ENCODE measurements at places on chromosomes 7 and 10.
A peak's percentile ranks its signal among the peaks of the same experiment; 100 is the strongest.

DNA sequence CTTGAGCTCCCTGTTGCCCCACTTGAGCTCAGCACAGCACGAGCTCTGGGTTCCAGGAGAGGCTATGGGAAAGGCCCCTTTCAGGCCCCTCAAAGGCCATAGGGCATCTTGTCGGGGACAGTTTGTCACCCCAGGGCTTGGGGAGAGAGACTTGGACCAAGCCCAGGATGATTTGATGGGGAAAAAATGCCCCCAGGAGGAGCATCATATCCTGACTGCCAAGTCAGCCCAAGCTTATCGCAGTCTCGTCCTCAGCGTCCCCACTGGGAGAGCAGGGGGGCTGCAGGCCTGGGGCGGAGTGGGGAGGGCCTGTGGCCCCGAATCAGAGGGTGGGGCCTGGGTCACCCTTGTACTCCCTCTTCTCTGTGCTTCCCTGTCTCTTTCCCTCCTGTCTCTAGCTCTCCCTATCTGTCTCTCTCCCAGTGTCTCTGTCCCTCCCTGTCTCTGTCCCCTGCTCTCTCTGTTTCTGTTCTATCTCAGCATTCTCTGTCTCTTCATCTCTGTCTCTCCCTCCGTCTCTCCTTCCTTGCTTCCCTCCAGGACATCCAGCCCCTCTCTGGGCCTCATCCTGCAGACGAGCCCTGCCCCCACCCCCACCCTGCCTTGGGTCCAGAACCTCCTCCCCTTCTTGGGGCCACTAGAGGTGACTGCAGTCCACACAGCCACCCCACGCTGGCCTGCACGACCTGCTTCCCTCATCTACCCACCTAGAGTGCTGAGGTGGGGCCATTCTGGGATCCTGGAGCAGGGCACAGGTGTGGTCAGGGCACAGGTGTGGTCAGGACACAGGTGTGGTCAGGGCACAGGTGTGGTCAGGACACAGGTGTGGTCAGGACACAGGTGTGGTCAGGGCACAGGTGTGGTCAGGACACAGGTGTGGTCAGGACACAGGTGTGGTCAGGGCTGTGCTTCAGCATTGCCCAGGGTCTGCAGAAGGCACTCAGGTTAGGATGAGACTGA lies 17.3 kb upstream of the GRIFIN start:
- DNase-seq: no peak

DNA sequence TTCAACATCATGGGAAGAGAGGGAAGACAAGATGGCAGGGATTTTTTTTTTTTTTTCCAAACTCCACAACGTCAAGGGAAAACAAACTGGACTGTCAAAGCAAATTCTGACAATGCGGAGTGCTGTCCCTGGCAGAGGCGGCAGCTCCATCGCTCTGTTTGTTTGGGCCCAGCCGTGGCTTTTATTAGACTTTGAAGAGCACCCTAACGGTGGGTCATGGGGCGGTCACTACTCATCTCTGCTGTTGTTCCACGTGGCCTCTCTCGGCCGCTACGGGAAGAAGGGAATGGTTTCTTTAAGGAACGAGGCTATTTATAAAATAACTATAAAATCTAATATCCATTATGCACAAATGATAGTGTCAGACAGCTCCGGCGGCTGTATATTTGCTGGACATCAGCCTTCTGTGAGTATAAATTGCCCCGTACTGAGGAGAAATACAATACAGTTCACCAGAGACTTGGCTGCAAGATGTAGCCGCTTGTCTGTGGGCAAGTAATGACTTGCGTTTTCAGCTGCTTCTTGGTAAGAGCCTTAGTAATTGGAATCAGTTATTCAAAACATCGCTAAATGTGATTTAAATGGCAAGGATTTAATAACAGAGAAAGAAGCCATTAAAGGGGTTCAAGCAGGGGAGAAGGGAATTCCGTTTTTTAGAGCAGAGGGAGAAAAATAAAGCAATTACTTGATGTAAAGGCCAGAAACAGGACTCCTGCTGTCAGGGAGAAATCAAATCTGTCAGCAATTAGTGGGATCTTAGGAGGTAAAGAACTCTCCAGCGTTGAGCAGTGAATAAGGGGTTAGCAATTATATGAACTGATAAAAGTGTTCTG lies 61.7 kb upstream of the RAB11FIP2 start:
- DNase-seq: no peak

DNA sequence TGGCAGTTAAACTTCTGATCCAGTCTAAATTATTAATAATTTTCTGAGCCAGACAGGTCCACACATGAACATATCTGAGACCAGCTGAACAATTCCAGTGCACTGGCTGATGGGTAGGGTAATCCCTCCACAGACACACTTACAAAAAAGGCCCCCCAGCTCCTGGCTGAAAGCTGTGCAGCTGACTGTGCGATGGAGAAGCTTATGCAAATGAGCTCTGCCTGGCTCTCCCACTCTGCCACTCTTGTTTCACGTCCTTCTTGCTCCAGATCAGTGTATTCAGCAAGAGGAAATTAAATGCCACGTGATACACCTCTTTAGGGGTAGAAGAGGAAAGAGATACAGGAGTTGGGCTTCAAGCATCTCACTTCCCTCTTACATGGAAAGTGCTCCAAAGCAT lies 76.4 kb upstream of the FEZF1 start:
- DNase-seq: no peak

- DNase-seq: no peak
Observed at GRCh38 chr10:44935201-44935965, 24.2 kb upstream of the RASSF4 start.

DNA sequence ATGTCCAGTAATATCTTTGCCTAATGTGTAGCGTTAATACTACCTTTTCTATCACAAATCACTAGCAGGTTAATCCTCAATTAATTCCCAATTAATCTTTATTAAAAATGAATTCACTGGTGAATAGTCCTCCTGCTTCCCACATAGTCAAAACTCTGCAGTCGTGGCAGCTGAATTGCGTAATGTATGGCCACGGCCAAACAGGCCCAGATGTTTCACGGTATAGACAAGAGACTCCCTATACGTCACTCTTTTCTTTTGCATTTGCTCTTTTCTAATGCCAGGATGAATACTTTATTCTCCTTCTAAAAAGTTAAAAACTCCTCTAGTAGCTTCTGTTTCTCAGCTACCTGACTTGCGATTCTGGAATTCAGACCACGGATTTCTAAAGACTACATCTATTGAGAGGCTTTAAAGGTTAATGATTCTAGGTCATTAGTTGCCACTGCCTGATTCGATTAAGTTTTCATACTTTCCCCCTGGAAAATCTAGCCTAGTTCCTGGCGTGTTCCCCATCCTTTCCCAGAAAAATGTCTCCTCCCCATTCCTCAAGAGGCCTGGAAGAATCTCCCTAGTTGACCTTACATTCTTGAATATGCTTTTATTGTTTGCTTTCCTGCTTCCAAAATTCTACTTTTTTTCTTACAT lies 16.9 kb downstream of the MEOX2 start:
- no peak for DNase-seq

DNA sequence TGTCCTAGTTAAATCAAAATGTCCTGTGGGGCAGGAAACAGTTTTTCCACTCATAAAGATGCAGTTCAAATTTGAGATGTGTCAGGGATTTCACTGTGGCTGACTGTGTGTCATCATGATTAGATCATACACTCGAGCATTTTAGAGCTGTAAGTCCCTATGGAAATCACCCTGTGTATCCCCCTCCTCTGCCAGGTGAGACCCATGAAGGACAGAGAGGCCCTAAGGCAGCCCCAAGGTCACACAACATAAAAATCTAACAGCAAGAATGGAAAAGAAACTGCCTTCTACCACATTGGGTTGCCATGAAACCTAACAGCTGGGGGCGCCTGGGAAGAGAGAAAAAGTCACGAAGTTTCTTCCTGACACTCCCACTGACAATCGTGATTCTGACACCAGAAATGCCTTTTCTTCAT lies 135.8 kb downstream of the KCNMA1 start:
- no peak for DNase-seq

- peak; percentile 54 for DNase-seq
Observed at GRCh38 chr7:51316666-51317581, at the start of gene COBL. Gene COBL, minus strand, starts transcription at chr7:51316809. Its CDS starts 176 bp downstream, at chr7:51316633.

DNA sequence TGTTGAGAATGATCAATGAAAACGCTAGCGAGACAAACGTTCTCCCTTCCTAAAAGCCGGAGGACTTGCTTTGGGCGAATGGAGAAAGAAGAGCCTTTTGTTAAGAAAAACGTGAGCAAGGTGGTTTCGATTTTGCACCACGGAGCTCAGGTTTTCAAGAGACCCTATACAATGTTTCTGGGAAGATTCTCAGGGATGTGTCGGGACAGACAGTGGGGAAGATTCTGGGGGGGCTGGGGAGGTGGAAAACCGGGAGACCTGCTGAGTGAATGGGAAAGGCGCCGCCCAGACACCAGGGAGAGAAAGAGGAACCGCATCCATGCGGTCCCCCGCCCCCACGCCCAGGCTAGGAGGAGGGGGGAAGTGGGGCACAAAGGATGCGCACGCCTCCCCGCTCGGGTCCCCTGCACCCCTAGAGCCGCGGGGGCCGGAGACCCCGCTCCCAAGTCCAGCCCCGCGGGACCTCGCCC lies 745 bp downstream of the YWHAG start:
- DNase-seq: peak; percentile 51

DNA sequence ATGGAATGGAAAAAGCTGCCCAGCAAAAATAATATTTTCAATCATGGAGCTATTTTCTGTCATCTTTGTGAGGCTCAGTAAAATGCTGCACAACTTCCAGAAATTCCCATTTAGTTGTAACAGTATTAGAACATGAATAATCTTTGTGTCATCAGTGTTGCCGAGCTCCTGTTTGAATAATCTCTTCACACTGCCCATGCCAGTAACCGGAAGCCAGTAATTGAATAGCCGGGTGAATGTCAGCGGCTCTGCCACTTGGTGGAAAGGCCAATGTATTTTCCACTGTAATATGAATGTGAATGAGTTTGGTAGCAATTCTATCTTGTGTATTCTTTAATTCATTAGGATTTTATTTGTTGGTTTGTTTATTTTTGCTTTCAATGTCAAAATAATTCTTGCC lies 172.5 kb upstream of the INSYN2A start:
- DNase-seq: no peak

- DNase-seq: no peak
Observed at GRCh38 chr7:27863880-27864279, 123.9 kb downstream of the TAX1BP1 start.

GRCh38 chr7:133955208-133955607 lies 171.9 kb upstream of the LRGUK start:
- no peak for DNase-seq

GRCh38 chr10:15695852-15696251 lies 23.9 kb downstream of the ITGA8 start:
- peak; percentile 23 for DNase-seq

GRCh38 chr7:130490311-130490791 lies 1.5 kb upstream of the MEST start:
- DNase-seq: peak; percentile 10

DNA sequence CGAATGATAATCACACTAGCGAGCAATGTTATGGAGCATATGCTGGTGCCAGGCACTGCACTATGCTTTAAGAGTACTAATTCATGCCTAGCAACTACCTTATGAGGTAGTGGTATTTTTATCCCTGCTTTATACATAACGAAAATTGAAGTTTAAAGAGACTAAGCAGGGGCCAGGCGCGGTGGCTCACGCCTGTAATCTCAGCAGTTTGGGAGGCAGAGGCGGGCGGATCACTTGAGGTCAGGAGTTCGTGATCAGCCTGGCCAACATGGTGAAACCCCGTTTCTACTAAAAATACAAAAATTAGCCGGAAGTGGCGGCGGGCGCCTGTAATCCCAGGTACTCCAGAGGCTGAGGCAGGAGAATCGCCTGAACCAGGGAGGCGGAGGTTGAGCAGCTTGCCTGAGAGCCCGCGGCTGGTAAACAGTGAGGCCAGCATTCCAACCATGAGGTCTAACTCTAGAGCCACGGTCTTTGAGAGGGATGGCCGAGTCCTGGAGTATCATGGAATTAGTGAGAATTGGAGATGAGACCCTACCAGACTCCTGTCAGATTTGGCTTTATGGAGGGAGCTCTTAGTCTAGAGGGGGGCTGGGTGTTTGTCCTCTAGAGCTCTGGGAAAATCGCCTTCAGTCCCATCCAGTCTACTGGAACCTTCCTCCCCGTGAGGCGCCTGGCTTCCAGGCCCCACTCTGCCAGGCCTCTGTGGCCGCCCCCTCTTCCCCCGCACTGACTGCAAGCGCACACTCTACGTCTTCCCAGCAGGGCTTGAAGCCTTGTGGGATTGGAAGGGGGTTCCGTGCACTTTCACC lies 11.6 kb downstream of the TLX1 start:
- no peak for DNase-seq

DNA sequence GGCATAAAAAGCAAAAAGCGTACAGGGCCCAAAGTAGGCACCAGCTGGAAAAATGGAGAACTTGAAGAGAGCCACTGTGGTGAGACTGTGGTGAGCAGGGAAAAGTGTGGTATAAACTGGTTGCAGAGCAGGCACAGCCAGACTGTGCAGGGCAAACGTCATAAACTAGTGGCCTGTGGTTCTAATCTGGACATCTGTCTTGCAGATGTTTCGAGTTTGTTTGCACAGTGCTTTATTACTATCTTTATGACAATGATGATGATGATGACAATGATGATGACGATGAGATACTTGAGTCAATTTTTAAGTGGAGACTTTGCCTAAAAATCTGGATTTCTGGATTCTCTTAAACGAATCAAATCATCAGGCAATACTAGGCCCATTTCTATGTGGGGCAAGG lies 45.7 kb downstream of the SEMA3C start:
- no peak for DNase-seq

- no peak for DNase-seq
Observed at GRCh38 chr10:50512214-50512595, 111.6 kb downstream of the SGMS1 start.

- no peak for DNase-seq
Observed at GRCh38 chr7:157473051-157473569, 136.3 kb downstream of the DNAJB6 start.

GRCh38 chr10:18607503-18608378 lies 43.6 kb downstream of the NSUN6 start:
- DNase-seq: peak; percentile 19

DNA sequence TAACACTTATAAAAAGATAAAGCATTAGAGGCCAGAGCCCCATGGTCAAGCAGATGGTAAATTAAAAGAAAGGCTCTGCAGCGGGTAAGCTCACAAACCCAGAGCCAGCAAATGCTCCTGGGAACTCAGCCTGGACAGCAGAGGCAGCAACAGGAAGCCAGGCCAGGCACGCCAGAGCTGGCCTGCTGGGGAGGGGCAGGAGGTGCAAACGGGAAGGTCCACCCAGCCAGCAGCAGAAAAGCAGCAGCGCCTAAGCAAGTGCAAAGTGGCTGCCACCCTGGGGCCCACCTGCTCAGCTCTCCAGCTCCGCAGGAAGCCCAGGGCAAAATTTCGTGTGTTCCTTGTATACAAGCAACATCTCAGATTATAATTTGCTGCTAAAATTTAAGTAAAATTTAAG lies 82.7 kb upstream of the GPR22 start:
- peak; percentile 82 for DNase-seq

DNA sequence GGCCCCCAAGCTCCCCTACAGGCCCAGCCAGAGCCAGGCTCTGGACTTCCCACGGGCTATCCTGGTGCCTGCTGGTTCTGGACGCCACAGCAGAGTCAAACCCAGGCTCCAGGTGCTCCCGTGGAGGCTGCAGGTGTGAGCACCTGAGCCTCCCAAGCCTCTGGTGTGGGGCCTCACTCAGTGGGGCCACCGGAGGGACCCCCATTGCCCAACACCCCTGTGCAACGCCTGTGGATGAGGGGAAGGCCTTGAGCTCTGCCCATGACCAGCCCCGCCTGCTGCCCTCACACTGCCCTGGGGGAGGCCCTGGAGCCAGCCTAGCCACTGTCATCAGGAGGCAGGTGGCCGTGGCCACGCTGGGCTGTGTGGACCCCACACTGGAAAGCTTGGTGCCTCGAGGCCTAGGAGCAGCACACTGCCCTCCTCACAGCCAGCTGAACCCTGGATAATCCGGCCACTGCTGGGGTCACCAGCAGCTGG lies 229.3 kb downstream of the MAD1L1 start:
- DNase-seq: no peak

GRCh38 chr7:142812437-142813215 lies 41.9 kb downstream of the PRSS2 start:
- no peak for DNase-seq

Data from G401 (cell line).